ENCODE measurements at places on chromosomes 13 and 19.
A peak's percentile ranks its signal among the peaks of the same experiment; 100 is the strongest.

DNA sequence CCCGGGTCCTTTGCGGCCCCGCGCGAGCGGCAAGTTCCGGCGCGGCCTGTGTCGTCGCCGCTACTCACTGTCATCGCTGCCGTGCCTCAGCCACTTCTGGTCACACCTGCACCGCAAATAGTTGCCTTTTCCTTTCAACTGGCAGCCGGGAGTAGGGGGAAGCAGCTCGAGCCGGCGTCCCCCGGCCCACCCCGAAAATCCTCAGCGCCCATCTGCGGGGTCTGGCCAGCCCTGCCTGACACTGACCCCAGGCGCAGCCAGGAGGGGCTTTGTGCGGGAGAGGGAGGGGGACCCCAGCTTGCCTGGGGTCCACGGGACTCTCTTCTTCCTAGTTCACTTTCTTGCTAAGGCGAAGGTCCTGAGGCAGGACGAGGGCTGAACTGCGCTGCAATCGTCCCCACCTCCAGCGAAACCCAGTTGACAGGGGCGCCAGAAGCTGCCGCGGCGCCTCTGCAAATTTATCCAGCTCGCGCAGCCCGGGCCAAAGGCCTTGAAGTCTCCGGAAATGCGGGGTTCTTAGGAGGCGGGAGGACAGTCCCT, 1.7 kb downstream of the PDX1 start:
- DNase-seq = no peak

GRCh38 chr19:41443813-41444455, 978 bp downstream of the ERICH4 start:
- no peak for DNase-seq

GRCh38 chr19:41327576-41328156, 17.7 kb downstream of the CCDC97 start:
- DNase-seq = peak; percentile 76

GRCh38 chr13:112582263-112582662, 5.7 kb downstream of the TUBGCP3 start:
- no peak for DNase-seq

- peak; percentile 11 for DNase-seq
Measured at GRCh38 chr19:46608581-46609345, 7.6 kb downstream of the CALM3 start.

- DNase-seq = no peak
Measured at GRCh38 chr19:16856091-16856490, 26.9 kb downstream of the SIN3B start.

- DNase-seq = no peak
Measured at GRCh38 chr19:33227242-33227650, 1.6 kb upstream of the SLC7A10 start.

DNA sequence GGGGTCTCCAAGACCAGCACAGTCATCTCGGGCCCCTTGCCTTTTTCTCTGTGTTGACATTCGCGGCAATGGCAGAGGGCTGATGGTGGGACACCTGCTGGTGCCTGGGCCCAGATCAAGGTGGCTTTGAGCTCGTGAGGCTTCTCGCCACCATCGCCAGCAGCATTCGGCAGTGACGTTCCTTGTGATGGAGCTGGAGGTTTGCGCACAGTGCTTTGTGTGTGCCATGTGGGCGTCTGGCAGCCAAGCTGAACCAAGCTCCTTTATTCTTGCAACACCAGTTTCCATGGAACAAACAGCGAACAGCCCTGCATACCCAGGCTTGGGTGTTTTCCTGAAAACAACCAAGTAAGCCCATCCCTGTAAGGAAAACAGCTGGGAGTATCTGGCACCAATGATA, 9.1 kb upstream of the TMEM255B start:
- DNase-seq = no peak

DNA sequence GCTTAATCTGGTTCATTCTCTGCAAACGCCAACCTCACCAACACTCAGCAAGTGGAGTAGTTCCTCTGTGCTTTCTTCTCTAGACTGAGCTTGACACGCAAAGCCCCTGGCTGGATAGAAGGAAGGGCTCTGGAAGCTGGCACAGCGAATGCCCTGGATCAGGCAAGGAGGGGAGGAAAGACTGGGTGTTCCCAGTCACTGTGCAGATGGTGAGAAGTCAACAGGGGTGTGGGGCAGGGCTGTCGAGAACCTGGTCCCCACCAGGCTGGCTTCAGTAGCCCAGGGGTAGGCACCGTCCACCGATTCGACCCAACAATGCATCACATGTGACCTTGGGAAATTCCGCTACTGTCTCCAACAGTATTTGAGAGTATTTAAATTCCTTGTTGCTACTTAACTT, 65.5 kb downstream of the TSHZ3 start:
- no peak for DNase-seq

GRCh38 chr19:42108527-42109389, 23.5 kb downstream of the POU2F2 start:
- DNase-seq = peak; percentile 67

DNA sequence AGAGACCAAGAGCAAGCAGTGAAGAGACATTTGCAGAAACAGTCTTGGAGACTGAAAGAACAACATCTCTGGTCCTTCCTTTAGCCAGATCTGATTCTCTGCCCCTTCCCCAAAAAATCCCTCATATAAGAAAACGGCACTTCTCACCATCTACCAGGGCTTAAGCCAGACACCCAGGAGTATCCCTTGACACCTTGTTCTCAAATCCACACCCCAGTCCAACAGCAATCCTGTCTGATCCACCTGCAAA, 1.7 kb upstream of the PLEKHG2 start:
- no peak for DNase-seq

DNA sequence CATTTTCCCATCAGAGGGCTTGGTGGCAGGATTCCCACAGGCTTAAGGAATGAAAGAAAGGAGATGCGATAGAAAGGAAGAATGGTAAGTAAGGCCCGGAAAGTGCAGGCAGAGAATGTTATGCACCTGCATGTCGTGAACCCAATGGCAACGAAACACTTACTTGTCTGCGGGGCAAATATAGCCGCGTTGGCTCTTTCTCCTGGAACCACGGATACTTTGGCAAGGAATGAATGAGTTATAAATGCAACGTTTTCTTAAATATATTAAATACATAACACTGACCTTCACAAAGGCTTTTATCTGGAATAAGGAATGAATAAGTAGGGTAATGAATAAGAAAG, 192.1 kb downstream of the KATNAL1 start:
- no peak for DNase-seq

DNA sequence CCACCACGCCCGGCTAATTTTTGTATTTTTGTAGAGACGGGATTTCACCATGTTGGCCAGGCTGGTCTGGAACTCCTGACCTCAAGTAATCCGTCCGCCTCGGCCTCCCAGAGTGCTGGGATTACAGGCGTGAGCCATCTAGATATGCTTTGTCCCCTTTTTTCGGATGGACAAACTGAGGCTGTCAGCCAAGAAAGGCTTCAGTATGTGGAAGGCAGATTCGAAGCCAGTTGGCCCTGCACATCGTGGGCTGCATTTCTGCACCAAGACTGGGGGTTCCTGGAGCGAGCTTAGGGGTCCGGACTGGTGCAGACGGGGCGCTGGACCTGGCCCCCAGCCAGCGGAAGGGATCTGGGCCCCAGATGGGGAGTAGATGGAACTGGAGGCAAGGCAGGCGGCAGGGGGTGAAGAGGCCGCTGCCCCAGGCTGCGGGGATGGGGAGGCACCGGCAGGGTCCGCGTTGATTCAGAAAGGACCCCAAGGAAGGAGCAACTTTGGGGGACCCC, 9.7 kb upstream of the JUND start:
- peak; percentile 23 for DNase-seq

GRCh38 chr13:112984954-112985802, 16.2 kb downstream of the MCF2L start:
- DNase-seq = no peak

- DNase-seq = peak; percentile 60
Measured at GRCh38 chr13:20924758-20925394, 22.3 kb upstream of the XPO4 start.

DNA sequence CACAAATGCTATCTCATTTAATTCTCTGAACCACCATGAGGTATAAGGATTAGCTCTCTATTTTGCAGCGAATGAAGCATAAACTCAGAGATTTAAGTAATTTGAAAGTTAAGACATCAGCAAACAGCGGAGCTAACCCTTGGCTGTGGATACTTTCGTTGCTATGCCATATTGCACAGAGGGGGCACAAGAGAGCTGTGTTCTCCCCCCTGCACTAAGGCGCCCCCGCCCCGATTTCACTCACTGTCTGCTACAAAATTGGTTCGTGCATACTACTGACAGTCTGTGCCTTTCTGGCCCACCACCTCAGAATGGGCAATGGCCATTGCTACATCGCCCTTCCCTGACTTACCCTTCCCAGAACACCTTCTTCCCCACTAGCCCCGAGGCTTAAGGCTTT, 105.7 kb upstream of the OBI1 start:
- no peak for DNase-seq

GRCh38 chr13:30712536-30713532, 22.5 kb upstream of the ALOX5AP start:
- DNase-seq = no peak

DNA sequence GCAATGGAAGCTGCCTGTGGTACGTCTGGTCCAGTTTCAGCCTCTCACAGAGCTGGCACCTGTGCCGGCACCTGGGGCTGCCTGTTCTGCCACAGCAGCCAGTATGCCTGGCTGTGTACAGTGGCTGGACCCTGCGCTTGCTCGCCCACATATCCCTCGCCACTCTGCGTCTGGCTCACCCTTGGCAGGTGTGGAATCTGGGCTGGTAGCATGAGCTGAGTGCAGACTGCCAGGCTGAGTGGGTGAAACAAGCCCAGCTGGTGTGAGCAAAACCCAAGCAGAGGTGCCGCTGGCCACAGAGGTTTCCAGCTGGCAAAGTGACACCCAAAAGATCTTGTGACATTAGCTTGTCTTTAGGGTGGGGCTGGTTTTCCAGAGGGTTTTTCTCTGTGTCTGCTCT, 80.7 kb downstream of the ING1 start:
- no peak for DNase-seq

DNA sequence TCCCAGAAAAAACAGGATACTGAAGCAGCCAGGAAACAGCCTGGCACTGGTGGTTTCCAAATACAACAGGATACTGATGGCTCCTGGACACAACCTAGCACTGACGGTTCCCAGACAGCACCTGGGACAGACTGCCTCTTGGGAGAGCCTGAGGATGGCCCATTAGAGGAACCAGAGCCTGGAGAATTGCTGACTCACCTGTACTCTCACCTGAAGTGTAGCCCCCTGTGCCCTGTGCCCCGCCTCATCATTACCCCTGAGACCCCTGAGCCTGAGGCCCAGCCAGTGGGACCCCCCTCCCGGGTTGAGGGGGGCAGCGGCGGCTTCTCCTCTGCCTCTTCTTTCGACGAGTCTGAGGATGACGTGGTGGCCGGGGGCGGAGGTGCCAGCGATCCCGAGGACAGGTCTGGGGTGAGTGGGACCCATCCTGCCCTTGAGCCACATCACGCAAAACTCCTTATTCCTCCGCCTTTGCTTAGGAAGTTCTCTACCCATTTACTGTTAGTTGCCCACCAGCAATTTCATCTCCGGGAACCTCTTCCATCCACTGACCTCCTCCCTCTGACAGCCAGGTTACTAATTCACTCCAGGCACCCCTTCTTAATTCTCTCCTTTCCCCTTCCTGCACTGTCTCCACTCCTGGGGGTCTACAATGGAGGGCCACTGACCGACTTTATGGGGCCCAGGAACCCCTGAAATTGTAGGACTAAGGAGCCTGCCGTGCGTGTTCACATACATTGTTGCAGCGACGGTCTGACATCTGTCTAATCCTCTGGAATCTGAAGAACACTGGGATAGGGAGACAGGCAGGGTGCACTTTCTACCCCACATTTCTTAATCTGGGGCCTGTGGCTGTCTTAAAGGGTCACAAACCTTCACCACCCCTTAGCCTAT, 1.2 kb downstream of the ITPKC start:
- no peak for DNase-seq

GRCh38 chr13:84025824-84026223, 143.6 kb upstream of the SLITRK1 start:
- DNase-seq = no peak

DNA sequence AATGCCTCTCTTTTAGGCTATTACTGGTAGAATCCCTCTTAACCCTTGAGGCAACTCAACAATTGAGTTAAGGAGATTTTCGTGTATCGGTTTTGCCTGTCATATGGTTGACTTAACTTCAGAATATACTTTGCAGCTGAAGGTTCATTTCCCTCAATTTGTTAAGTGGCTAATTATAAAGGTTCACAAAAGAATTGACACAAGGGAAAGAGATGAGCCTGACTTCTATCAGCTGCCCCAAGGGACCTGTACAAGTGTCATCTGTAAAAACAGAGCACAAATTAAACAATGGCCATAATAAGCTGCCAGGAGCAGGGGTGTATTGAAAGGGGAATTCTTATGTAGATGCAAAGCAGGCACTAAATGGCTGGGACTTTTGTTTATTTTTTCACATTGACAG, 334.8 kb upstream of the OBI1 start:
- DNase-seq = no peak

DNA sequence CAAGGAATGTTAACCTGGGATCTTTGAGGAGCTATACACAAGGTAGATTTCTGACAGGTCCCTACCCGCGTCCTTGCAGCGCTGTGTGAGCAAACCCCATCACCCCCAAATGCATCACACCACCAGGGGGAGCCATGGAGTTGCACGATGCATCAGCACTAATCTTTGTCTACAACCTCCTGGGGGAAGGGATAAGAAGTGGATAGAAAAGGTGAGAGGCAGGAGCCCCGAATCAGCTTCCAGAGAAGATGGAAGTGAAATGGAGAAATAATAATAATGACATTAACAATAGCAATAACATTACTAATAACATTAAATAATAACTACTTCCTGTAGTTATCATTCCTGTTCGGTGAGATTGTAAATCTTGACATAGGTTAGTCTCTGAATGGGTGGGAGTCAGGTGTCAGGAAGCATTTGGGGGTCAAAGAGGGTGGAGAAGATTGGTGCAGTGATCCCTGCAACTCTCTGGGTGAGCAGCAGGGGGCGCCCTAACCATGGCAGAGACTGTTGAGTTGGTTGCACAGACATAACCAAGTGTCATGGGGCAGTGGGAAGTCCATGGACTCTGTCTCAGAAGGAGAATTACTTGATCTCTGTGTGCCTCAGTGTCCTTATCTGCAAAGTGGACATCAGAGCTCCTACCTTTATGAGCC, 16.5 kb downstream of the SIGLEC7 start:
- DNase-seq = peak; percentile 52

DNA sequence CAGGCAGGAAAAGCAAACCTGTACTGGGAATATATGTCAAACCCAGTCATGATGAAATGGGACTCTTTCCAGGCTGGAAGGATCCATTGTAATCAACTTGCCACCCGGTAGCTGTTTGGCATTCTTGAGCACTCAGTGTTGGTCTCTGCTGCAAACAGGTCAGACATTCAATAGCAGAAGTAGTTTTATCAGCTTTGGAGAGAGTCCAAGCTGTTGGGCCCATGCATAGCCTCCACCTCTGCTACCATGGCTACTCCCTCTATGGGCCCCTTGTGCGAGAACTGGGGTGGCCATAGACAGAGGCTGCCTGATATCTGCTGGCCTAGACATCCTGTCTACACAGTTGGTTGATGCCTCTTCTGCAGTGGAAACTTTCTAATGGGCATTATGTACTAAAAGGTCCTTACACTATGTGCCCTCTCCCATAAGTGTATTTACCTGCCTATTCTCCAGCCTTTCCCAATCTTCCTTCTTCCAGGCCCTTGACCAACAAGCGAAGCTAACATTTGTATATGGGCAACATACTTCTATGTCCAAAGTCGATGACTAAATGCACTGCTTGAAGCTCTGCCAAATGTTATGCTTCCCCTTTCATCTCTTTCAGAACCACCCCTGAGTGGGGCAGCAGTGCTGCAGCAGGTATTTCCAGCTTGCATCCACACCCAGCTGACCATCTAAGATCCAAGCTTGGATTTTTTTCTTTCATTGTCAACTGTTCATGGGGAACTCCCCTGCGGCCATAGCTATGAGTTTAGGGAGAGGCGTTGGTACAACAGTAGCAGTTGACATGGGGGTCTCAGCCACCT, 5.3 kb upstream of the RNF6 start:
- DNase-seq = no peak

Measured in left ventricle myocardium inferior (tissue), 1 donor.